ENCODE measurements at places on chromosomes 3 and 15.

DNA sequence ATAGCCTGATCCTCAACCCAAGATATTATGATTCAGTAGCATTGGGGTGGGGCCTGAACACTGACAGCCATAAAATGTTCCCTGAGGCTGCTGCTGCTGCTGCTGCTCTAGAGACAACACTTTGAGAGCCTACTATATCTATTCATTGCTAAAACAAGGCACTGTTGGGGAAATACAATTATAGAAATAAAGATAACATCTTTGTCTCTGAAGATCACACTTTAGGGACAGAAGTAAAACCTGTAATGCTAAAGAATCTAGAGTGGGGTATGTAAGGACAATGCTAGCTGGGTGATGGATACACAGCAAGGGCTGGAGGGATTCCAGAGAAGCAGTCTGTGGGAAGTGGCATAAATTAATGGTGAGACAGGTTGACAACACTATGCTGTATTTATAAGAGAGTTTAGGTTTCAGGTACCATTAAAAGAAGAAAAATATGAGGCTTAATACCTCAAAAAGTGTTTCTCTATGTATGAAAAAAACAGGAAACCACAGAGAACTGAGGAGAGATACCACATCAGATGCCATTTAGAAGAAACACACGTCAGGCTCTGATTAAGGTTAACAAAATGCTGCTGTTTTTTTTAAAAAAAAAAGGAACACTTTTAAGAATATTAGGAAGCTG, 115.9 kb downstream of the CBLB start:
- no peak for DNase-seq

- DNase-seq: no peak
Observed at GRCh38 chr15:65289261-65289854, 2.7 kb upstream of the PARP16 start.

- DNase-seq: no peak
Observed at GRCh38 chr3:21356402-21356801, 394.6 kb downstream of the ZNF385D start.

DNA sequence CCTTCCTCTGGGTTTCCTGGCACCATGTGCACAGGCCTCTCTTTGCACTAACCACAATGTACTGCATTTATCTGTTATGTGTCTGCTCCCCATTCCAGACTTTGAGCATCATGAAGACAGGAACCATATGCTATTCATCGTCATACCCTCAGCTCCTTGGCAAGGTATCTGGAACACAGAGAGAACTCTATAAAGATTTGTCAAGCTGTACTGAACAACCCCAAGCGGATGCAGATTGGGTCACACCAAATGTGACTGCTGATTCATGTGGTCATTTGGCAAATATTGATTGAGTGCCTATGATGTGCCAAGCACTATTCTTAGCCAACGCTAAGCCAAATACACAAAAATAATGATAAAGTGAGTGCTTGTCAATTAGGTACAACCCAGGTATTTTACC, 7.5 kb upstream of the MEGF11 start:
- DNase-seq: no peak

GRCh38 chr3:31254483-31254882, 278.2 kb upstream of the STT3B start:
- DNase-seq: no peak

- DNase-seq: peak; percentile 80
Observed at GRCh38 chr15:41281236-41281635, 50.2 kb downstream of the CHP1 start.

- DNase-seq: peak; percentile 88
Observed at GRCh38 chr3:98986073-98986472, 84.6 kb upstream of the DCBLD2 start.

- no peak for DNase-seq
Observed at GRCh38 chr3:147410526-147411237, 1.5 kb downstream of the ZIC1 start.

GRCh38 chr3:32498252-32498651, 4.4 kb downstream of the CMTM6 start:
- DNase-seq: no peak

Data from fibroblast of the conjunctiva (primary cell).